ENCODE measurements at places on chromosomes 3 and 15.

- DNase-seq: no peak
Observed at GRCh38 chr15:89576417-89576773, 1.1 kb downstream of the TICRR start.

GRCh38 chr15:96767703-96768434 lies 437.4 kb downstream of the NR2F2 start:
- DNase-seq: no peak

GRCh38 chr3:39022286-39022630 lies 29.5 kb downstream of the SCN11A start:
- no peak for DNase-seq

GRCh38 chr3:185767002-185767688 lies 57.7 kb downstream of the IGF2BP2 start:
- no peak for DNase-seq

DNA sequence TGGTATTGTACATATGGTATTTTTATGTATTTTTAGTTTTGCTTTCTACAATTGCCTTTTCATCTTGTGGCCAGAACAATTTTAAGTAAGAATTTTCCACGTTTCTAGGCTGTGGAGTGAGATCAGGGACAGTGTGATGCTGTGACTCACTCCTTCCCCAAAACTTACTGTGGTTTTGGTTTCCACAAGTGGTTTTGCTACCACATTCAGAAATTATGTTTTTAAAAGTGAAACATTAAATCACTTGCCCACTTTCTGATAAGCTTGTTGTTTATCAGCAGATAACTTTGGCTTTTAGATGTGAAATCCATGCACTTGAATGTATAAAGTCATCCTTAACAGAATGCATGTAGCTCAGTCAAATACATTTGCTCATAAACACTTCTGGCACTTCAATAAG lies 192.2 kb upstream of the THRB start:
- no peak for DNase-seq

GRCh38 chr15:82739086-82739485 lies 29.4 kb upstream of the AP3B2 start:
- no peak for DNase-seq

GRCh38 chr3:158420654-158421396 lies 150.2 kb upstream of the MLF1 start:
- no peak for DNase-seq

DNA sequence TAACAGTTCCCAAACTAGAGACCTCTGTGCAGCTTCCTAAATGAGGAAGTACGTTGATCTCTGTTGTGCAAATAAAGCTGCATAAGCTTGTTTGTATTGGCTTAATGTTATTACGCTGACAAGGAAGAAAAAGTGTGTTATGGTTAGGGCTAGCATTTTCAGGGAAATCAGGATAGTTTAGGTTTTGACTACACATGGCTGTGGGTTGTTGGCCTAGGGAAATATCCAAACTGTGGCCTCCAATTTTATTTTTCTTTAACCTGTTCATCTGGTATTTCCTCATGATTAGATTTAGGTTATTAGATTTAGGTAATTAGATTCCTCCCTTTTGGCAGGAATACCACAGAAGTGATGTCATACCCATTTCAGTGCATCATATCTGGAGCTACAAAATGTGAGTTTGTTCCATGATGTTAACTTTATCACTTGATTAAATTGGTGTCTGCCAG lies 8.7 kb upstream of the MCCC1 start:
- no peak for DNase-seq

- peak; percentile 17 for DNase-seq
Observed at GRCh38 chr3:143895805-143896204, 47.5 kb upstream of the SLC9A9 start.

DNA sequence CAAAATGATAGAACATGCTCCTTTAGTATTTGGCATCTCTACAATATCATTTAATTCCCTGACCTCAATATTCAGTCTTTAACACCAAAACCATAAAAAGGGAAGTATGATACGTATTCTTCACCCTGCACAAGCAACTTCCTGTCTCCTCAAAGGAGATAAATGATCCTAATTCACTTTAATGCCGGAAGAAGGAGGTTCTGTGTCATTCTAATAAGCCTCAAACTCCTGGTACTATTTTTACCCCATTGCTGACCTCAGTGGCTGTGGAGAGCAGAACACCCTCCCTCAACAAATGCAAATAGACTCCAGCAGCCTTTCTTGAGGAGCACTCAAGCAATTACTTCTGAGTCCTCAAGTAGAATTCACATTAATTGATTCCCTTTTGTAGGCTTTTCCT lies 173.3 kb downstream of the TMEM108 start:
- DNase-seq: no peak

GRCh38 chr15:90665288-90666134 lies 51.6 kb upstream of the BLM start:
- peak; percentile 43 for DNase-seq

- no peak for DNase-seq
Observed at GRCh38 chr15:25743548-25744275, 119.4 kb downstream of the ATP10A start.

DNA sequence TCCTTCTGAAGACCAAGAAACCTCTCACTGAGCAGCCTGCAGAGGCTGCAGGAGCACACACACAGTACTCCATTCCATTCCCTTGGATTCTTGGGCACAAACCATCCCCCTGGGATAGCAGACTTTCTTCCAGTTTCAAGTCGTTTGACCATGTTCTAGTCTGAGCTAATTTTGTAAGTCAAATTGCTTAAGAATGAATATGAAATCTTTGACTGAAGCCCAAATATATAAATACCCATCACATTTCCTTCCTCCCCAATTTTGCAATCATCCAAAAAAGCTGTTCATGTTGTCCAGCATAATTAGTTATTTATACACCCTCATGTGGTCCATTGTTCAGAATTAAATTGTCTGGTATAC lies 231.2 kb upstream of the TPRG1 start:
- DNase-seq: no peak

DNA sequence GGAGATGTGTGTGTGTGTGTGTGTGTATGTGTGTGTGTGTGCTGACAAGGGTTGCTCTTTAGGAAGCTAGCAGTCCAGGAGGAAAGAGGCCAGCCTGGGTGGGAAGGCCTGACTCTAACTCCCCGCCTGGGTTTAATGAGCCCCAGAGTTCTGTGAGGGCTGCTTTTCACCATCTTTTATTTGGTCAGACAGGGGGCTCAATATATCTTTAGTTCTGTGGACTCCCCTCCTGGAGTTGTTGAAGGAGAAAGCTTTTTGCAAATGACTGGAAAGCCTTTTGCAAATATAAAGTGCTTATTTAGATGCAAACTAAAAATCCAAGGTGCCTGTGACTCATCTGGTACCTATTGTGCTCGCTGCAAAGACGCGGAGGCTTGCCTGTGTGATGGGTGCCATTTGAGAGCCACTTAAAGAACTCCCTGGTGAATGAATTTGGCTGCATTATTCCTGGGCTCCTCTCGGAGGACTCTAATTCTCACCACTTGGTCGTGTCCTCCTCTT lies 24.5 kb downstream of the DRD3 start:
- DNase-seq: no peak

DNA sequence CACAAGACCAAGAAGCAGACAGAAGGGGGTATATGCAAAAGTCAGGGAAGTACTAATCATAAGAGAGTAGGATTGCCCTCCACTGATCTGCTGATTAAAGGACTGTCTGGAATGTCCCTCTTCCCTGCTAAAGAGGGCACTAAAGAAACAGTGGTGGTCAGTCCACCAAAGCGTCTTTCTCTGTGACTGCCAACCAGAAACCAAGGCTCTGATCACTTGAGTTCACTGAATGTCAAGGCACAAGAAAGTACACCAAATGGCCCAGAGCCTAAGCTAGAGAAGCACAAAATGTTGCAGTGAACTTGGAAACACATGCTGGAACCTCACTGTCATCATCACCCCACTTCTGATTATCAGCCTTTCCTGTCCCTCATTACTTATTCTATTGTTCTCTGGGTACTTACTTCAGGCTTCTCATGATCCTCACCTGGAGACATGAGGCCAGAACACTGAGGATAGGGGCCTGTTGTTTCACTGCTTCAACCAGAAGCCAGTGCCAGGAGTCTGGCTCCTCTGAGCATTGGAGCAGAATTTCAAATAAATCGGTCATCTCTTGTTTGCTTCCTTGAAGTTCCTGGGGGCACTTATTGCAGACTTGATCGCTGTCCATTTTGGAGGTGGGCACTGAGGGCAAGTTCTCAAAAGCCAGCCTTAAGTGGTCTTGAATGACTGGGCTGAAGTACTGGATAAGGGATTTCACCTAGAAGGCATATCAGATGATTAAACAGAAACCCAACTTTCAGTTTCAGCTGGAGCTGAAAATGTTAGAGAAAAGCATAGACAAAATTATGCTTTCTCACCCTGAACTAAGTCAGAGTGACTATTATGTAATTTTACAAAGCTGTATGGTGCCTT lies 58.9 kb downstream of the EIF3J start:
- DNase-seq: no peak

DNA sequence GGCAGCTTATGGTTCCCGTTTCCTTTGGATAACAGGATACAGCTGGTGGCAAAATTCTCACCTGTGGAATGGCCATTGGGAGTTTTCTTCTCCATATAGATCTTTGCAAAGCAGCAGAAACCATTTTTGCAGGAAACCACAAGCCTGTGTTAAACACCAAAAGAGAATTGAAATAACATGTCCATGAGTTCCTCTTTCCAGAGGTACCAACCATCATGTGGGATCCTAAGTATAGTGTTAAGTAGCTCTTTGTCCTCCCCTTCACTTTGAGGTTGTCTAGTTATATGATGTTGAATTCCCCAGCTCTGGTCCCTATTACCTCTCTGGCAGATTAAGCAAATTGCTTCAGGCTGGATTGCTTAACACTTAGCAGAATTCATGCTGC lies 94.9 kb downstream of the AKAP13 start:
- no peak for DNase-seq

- DNase-seq: no peak
Observed at GRCh38 chr3:49026536-49026935, 2.7 kb downstream of the IMPDH2 start.

- no peak for DNase-seq
Observed at GRCh38 chr15:58334803-58335202, 97.0 kb upstream of the LIPC start.

DNA sequence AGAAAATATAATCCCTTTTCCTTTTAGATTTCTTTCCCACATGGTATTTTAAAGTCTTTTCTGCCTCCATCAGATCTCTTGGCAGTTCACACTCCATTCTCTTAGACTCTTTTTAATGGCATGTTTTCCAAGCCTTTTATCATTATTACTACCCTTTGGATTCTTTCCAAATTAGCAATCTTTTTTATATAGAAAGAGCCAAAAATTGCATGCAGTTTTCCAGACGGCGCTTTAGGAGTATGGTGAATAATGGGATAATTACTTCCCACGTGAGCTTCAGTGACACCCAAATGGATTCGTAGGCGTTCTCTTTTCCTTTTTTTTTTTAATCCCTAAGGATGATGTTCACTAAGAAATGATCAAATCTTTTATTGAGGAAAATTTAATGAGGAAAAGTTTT lies 354.8 kb upstream of the DNAJC19 start:
- no peak for DNase-seq
